NCI-H1417 (cell line): ENCODE measurements at places on chromosomes 11 and 22.

DNA sequence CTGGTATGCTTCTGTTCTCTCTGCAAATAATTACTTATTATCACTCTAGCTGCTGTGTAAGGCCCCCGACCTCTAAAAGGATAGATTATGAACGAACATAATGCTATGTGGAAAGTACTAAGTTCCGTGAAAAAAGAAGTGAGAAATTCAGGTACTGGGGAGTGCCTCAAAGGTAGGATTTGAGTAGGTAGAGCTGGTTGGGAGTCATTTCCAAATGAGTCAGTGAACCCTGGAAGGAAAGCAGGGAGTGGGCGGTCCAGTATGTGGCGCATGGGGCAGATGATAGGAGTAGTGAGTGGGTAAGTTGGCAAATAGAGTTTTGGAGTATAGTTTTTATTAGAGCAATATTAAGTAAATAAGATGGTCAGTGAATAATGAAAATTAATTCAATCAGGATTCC is 2.4 kb downstream of the ZC3H12C start:
- DNase-seq, result no peak

DNA sequence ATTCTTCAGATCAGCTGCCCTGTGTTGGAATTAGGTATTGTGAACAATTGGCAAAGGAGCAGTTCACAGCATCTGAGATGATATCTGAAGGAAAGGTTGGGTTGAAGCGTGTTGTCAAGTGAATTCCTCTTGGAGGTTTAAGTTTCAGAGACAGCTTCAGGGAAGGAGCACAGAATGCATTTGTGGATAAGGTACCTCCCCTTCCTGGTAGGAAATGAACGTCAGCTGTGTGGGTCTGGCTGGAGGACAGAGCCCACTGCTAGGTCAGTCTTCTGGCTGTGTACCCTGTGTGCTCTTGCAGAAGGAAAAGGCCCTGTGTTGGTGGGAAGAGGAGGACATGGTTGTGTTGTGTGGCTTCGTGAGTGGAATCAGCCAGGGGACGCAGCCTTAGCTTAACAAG is 88.1 kb upstream of the GAL start:
- no peak for DNase-seq

DNA sequence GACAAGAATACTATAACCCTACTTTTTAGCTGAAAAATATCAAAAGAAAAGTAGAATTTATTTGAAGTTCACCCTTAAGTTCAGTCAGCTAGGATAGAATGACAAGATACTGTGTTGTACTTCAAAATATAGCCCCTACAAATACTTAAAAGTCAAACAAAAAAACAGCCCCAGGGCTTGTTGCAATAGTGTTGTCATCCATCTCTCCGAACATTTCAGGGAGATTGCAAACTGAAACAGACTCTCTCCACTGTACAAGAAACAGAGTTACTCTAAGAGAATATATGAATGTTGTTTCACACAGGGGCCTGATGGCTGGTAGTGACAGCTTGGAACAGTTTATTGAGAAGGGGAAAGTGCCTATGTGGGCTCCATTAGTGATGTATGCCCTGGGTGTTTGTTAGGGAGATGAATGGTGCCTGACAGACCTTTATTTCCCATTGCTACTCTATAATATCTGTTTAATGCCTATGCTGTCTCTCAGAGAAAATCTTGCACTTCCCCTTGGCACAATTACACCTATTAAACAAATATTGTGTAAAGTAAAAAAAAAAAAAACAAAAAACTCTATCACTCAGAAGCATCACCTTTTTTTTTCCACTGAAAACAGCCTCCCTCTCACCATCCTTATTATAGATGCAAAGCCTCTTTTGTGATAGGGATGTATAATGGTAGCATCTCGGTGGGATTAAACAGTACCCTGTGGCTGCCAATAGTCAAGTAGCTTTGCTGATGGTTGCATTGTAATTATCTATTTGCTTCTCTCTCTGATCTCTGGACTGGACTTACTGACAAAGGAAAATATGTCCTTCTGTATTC is 506.3 kb upstream of the LUZP2 start:
- DNase-seq, result no peak

GRCh38 chr11:3984896-3985295 is 109.7 kb upstream of the RRM1 start:
- DNase-seq, result no peak

GRCh38 chr11:115279813-115280761 is 224.1 kb downstream of the CADM1 start:
- no peak for DNase-seq

DNA sequence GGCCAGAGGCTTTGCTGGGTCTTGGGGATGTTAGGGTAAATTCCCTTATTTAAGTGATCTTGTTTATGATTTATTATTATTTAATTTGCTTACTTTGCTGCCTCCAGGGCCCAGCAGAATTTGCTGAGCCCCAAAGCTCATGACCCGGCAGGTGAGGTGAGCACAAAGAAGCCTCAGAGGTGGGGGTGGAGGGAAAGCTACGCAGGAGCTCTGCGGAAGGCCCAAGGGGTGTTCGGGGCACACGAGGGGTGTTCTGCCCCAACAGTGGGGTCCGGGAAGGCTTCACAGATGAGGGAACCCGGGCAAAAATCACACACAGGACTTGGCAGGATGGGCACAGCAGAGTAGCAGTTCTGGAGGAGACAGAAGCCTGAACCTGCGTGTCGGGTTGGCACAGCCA is 6.7 kb upstream of the LINC01488 start:
- no peak for DNase-seq

DNA sequence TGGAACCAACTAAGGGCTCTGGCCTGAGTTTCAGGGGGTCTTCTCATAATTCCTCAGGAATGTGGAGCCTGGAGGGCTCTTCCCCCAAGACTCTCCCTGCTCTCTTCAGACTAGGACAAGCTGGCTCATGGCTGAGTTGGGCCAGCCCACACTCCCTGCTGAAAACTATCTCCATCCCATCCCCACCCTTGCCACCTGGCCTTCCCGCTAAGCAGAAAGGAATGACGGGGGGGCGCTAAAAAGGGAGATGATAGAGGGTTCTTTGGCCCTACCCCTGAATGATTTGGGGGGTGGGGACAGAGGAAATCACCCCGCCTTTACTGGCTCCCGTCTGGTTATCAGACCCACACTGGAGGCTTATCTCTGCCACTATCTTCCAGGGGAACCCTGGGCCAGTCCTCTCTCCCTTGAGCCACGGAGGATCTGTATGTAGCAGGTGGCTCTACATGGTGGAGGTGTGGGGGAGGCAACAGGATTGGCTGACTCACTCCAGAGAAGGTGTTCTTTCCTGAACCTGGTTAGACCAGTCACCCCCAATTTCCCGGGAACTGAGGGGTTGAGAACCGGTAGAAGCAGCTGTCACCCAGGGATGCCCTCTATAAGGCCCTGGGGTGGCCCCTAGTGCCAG is 5.7 kb downstream of the SMTN start:
- DNase-seq, result no peak

DNA sequence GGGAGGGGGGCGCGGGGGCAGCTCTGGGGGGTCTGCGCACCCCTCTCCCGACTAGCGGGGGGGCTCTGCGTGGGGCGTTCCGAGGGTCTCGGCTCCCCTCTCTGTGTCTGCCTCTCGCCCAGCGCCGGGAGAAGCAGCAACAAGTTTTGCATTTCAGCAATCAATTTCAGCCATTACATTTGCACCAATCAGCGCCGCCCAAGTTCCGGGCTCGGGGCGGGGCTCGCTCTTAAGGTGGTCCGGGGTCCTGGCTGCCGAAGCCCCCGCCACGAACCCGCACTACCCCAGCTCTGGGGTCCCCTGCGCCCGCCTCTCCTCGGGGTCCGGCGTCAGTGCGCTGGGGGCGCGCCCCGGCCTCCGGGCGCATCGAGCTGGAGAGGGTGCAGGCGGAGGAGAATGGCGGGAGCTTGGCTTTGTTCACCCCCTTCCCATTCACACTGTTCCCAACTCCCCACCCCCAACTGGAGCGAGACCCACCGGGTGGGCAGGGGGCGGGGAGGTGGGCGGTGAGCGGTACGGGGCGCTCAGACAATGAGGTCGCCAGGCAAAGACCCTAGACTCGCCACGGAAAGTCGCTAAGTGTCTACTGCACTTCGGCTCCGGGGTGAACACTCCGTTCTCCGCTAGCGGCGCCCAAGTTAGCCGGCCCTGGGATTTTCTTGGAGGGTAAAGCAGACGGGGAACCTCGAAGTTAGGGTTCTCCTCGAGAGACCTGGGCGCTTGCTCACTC is at the start of gene MN1:
TSS of gene MN1 (minus strand) at position 141 of the 730 bp plus-strand sequence. CDS start 1,213 bp downstream, outside the sequence.
- DNase-seq, result peak; percentile 13

DNA sequence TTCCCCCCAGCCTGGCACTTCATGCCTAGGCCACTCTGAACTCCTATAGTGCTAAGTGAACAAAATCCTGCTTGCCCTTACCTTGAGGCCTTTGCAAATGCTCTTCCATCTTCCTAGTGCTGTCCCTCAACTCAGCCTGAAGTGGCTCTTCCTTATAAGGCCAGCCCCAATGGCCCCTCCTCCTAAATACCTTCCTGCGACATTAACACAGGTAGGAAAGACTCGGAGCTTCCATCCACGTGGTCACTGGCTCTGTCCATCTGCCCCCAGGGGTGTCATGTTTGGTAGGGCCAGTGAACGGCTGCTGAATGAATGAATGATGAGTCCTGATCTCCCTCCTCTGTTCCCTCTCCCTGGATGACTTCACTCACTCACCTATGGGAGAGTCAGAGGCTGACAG is 4.2 kb downstream of the PDE2A start:
- no peak for DNase-seq

DNA sequence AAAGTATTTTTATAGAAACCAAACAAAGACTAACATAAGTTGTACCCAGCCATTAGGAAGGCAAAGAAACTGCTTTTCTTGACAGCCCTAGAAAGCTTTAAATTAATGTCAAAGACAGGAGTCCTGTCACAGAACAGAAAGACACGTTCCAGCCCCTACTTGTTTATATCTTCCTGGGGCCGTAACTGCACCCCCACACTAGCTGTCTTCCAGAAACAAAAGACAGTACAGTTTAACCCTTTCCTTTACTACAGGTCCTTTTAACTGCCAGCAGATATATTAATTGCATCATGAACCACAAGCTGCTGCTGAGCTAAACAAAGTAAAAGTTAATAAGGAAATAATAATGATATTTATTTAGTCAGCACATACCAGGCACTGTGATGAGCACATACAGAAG is 20.3 kb upstream of the CFAP300 start:
- no peak for DNase-seq

- no peak for DNase-seq
Measured at GRCh38 chr22:35844886-35845285, 127.2 kb downstream of the APOL5 start.

DNA sequence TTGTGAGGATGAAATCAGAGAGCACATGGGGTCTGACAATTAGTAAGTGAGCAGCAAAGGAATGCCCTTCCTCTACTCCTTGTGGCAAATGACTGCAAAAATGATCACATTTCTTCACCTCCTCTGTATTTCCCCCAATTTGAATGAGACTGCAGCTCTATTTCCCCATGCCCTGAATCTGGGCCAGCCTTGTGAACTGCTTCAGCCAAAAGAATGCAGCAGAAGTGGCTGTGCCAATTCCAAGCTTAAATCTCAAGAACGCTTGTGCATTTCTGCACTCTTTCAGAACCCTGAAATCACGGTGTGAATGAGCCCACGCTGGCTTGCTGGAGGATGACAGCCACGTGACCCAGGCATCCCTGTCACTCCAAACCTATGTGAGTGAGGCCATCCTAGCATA is 9.9 kb downstream of the SLC43A3 start:
- no peak for DNase-seq

DNA sequence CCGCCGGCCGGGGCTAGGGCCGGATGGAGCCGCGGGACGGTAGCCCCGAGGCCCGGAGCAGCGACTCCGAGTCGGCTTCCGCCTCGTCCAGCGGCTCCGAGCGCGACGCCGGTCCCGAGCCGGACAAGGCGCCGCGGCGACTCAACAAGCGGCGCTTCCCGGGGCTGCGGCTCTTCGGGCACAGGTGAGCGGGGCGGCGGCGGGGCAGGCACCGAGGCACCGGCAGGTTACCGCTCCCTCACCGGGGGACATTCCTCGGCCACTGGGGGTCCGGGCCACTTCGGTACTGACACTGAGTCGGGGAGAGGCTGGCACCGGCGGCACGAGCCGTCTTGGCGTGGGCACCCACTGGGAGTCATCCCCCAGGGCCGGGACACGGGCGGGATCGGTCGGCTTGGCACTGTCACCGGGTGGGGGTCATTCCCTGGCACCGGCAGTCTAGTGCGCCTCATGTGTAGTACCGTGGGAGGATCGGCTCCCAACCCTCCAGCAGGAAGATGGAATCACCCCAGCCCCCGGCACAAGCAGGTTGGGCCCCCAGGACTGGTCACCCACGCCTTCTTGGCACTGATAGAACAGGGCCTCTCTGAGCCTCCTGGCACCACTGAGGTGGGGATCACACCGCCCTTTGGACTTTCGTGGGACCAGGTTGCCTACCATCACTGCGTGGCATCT is 511 bp downstream of the DGKZ start:
- no peak for DNase-seq

- no peak for DNase-seq
Measured at GRCh38 chr22:49553076-49553475, 274.6 kb downstream of the BRD1 start.

DNA sequence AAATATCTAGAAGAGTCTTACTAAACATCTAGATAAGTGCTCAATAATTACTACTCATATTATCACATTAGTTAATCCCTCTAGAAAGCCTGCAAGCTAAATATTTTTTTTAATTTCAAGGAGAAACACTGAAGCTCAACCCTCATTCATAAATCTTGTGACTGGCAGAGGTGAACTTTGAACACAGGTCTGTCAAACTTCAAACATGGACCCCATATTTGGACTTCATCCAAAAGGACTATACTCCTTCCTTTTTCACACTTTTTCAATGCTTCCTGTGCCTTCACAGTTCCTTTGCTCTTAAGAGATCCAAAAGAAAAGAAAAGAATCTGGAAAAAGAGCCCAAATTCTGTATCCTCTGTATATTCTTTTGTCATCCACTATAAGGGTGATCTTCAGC is 28.3 kb upstream of the OR9G4 start:
- no peak for DNase-seq

GRCh38 chr11:24091594-24091993 is 405.3 kb upstream of the LUZP2 start:
- no peak for DNase-seq

GRCh38 chr22:21926728-21927127 is 25.9 kb downstream of the PPM1F start:
- DNase-seq, result no peak
